ENCODE measurements at places on chromosomes 6 and 20.
A peak's percentile ranks its signal among the peaks of the same experiment; 100 is the strongest.

DNA sequence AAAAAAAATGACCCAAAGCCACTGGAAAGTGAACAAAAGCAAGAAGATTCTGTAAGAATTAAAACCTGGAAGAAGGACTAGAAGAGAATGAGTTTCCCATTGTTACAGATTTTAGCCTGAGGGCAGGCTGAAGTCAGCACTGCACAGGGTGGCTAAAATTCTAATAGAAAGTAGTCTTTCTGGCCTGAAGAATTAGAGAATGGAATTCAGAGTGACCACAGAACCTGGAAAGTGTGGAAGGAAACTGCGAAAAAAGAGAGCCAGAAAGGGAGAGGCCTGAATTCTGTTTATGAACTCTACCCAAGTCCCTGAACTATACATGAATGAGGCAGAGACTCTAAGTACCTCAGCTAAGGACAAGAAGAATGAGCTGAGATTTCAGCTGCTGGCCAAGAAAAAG, 38.9 kb upstream of the FILIP1 start:
- no peak for DNase-seq

DNA sequence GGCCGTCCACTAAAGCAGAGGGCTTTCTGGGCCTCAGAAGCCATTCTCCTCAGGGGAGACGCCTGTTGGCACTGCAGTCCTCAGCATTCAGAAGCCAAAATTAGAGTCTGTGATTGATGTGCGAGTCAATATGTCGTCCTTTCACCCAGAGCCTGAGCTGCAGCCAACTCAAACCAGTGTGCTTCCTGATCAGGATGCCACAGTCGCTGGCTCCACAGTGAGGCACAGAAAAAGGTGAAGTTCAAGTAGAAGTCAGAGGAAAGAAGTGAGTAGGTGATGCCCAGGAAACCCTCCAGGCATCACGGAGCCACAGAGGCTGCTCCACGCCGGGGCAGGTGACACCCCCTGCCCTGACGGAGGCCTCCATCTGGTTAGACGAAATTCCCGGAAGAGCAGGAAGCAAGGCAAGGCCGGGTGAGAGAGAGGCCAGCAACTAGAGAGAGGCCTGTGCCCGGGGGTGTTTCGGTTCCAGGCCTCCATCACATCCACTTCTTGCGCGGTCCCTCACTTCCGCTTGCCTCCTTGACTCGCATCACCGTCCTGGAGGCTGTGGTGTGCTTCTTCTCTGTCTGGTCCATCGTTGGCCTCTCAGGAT, 177.7 kb upstream of the SNX9 start:
- DNase-seq: no peak

- peak; percentile 44 for DNase-seq
Observed at GRCh38 chr20:4607287-4607713, 114.4 kb upstream of the PRND start.

GRCh38 chr20:37643400-37643799, 50.4 kb upstream of the CTNNBL1 start:
- no peak for DNase-seq

GRCh38 chr20:49982346-49983122, at the start of gene SNAI1:
TSS of gene SNAI1 (plus strand) at chr20:49982980. CDS start at chr20:49983060, 80 bp downstream.
- peak; percentile 66 for DNase-seq
